ENCODE measurements at places on chromosomes 2 and 18.

- no peak for DNase-seq
These were observed 22.4 kb downstream of the TWSG1 start for GRCh38 chr18:9356976-9357375.

DNA sequence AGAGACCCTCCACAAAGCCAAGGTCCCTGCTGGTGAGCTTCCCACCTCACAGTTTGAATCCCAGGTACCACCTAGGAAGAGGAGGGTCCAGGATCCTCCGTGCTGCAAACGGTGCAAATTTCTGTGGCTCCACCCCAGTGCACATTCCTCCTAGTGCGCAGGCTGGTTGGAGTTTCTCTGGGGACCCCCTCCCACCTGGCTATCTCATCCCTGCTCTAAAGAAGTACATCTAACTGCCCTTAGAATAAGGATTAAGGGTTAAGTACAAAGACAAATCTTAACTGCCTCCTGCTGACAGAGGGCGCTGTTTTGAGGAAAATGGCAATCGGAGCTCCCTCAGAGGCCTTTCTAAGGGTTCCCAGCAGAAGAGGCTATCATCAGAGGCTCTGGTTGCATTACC, 109.6 kb upstream of the FSIP2 start:
- no peak for DNase-seq

- no peak for DNase-seq
These were observed 112.4 kb downstream of the DNER start for GRCh38 chr2:229601936-229602335.

DNA sequence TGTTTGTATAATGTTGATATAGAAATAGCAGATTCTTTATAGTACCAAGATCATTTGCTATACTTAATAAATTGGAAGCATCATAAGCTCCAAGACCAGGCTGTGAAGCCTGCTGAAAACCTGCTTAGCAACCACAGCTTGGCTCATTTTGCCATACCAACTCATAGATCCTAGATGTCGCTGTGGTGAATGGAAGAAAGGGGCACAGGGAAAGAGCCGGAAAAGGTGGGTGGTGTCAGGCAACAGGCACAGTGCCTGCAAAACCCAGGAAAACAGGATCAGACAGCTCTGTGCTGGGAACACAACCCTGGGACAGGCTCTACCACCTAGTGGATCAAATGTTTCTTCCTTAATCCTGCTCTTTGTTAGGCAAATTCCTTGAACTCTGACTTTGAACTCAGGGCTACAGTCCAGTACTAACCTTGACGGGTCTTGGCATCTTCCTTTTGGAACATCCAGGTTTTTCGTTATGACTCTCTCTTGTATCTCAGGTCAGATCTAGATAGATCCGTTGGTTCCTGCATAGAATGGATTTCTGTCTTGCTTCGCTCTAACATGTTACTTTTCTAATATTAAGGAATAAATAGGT, 31.6 kb downstream of the TWSG1 start:
- DNase-seq, result peak; percentile 35

DNA sequence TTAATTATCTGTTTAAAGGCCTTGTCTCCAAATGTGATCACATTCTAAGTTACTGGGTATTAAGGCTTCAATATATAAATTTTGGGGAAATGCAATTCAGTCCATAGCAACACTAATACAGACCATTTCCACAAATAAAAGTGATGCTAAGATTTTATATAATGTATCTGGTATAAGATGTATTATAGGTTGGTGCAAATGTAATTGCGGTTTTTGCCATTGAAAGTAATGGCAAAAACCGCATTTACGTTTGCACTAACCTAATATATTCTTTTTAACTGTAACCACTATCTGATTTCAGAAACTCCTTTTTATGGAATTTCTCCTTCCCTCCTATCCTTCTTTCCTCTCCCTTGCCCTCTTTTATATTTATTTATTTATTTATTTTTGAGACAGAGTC, 1020.6 kb downstream of the BCL11A start:
- no peak for DNase-seq

GRCh38 chr2:240130393-240131195, 5.5 kb downstream of the COPS9 start:
- DNase-seq, result no peak

Data from fibroblast of upper back skin (primary cell).